ENCODE measurements at places on chromosomes 6 and 20.

DNA sequence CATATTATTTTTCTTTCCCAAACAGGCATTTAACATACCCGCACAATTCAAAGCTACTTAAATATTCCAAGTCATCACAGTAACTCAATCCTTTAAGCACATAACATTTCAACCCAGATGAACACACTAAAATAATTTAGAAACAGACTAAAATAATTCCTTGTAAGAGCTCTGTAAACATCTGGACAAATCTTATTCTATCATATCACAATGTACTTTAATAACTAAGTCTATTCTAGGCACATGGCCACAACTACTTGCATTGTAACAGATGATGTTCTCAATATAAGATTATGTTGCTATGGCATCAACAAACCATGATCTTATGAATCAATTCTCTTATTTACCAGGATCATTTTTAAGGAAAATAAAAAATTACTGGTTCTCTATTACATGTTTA is 123.2 kb upstream of the THEMIS start:
- DNase-seq = no peak

DNA sequence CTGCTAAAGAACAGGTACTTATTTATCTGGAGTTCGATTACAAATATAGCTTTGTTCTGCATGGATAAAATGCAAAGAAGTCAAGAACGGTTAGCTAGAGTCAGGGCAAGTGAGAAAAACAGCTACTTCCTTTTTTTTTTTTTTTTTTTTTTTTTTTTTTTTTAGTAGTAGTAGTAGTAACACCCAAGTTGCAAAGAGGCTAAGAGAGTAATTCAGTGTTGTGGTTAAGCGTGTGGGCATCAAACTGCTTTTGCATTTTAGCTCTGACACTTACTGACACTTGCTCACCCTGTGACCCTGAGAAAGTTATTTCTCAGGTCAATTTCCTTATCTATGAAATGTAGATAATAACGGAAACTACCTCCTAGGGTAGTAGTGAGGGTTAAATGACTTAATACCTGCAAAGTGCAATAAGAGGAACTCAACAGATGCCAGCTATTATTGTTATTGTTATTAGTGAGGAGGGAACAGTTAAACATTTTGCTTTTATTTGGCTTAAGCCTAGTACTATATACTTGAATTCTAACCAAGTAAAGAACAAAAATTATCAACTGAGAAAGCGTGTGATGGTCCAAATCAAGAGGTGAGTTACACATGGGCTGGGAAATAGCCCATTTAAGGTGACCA is 86.7 kb upstream of the BACH2 start:
- DNase-seq = no peak

DNA sequence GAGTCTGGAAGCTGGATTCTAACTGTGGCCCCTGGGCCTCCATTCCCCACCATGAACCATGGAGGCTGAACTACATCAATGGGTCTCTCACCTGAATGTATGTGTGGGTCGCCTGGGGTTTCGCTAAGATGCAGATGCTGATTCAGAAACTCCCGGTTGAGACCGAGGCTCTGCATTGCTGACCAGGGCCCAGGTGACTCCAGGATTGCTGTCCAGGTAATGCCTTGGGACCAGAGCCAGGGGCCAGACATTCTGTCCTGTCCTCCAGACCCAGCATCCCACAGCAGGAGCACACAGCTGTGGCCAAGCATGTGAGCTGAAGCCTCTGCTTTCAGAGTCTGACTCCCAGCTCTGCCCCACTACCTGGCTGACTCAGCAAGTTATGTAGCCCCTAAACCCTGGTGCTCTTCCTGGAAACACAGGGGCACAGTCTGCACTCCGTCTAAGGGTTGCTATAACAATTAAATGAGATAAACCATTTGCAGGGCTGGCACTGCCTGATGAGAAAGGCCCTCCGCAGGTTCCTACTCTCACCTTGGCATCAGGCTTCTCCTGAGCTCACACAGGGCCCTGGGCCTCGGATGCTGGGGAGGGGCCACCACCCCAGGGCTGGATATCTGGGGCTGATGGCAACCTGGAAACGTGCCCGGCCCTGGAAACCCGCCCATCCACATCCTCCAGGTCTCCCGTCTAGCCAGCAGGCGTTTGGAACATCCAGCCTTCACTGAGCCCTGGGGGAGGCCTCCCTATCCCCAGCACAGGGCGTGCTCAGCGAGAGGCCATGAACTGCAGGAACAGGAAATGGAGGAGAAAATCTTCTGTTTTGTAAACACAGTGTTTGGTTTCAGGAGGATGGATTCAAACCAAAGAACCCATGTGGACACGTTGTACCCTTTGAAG is 175.7 kb downstream of the DLL1 start:
- peak; percentile 9 for DNase-seq

DNA sequence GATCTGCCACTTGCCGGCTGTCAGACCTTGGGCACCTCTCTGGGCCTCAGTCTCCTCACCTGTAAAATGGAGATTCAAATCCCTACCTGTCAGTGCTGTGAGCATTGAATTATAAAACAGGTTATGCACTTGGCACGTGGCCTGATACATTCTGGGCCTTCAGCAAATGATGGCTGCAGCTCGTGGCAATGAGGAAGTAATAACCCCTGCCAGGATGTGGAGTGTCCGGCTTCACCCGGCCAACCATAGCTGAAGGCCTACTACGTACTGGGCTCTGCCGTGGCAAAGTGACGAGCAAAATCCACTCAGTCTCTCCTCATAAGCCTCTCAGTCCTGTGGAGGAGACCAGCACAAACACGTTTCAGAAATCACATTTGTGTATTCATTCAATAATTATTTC is 10.9 kb upstream of the VSTM2L start:
- no peak for DNase-seq

- no peak for DNase-seq
Observed at GRCh38 chr6:156933201-156934068, 156.3 kb downstream of the ARID1B start.

GRCh38 chr20:21430020-21430419 is 32.7 kb upstream of the NKX2-4 start:
- no peak for DNase-seq

DNA sequence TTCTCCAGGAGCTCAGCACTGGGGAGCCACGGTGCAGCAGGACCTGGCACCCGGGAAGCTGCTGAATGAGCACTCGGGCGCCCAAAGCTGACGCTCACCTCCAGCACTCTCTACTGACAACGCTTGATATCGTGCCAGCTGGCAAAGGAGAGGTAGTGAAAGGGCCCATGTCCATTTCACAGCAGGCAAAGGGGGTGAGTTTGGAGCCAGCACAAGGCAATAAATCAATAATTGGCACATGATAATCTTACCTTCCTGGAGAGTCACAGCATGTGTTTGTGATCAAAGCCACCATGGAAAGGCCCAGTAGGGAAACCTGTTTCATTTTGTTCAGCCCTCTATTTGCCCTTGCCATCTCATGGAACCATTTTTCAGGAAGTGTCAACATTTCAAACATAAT is 23.3 kb upstream of the SMIM26 start:
- DNase-seq = no peak
